ENCODE measurements at places on chromosomes 11 and 22.
A peak's percentile ranks its signal among the peaks of the same experiment; 100 is the strongest.

DNA sequence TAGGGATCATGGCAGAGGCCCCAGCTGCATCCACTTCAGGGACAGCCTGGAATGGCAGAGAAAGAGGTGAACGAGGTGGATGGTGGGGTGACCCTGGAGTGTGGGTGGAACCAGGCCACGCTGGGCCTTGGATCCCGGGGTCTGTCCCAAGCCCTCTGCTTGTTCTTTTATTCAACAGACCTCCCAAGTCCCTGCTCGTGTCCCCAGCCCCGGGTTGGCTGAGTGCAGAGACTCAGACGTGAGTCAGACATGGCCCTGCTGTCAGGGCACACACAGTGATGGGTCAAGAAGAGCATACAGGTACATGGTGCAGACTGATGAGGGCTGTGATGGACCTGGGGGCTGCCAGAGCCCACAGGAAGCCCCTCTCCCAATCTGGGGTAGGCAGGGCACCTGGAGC is 6.6 kb downstream of the ARHGAP8 start:
- peak; percentile 57 for DNase-seq

- DNase-seq, result no peak
Measured at GRCh38 chr22:50206599-50206998, 5.8 kb downstream of the SELENOO start.

GRCh38 chr11:35632301-35632700 is 14.0 kb downstream of the FJX1 start:
- DNase-seq, result no peak

DNA sequence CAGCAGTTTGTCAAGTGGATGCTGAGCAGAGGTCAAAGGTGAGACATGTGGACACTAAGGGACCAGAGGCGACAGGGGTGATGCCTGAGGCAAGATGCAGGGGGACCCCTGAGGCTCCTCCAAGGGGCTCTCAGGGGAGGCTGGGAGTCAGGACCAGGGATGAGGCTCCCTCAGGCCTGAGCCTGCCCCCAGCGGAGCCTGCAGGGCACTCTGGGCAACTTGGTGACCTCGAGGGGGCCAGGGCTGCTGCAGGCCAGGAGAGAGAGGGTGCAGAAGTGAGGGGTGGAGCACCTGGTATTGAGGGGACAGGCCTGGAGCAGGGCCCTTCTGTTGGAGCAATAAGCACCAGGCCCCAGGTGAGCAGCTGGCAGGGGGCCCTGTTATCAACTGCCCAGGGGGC is 6.1 kb downstream of the EHBP1L1 start:
- no peak for DNase-seq

- DNase-seq, result no peak
Measured at GRCh38 chr11:97158243-97158642, 768.4 kb downstream of the JRKL start.

DNA sequence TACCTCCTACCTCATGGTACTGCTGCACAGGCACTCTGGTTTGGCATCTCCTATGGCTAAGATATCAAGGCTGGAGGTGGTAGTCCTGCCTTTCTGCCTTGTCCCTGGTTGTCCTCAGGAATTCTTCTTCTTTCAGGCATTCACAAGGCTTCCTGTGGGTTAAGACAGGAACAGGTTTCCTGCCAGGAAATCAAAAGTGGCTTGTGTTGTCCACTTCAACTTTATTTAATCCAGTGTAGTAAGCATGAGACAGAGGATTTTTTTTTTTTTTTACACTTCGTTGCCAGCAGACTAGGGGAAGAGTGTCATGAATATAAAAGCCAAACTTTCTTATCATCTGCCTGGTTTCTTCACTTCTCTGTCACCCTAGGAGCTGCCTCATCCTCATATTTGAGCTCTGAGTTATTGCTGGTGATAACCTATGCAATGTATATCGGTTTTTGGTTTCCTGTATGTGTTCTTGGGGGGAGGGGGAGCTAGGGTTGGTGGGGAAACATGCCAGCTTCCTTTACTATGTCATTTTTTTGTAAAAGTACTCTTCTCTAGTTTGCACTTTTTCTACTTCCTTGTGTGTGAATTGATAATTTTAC is 50.2 kb downstream of the XKR3 start:
- DNase-seq, result no peak

- no peak for DNase-seq
Measured at GRCh38 chr22:27875951-27876350, 43.1 kb downstream of the PITPNB start.

GRCh38 chr22:21095773-21096107 is 50.0 kb downstream of the LRRC74B start:
- no peak for DNase-seq

GRCh38 chr22:35541254-35541748 is 670 bp downstream of the RASD2 start:
- DNase-seq, result no peak

DNA sequence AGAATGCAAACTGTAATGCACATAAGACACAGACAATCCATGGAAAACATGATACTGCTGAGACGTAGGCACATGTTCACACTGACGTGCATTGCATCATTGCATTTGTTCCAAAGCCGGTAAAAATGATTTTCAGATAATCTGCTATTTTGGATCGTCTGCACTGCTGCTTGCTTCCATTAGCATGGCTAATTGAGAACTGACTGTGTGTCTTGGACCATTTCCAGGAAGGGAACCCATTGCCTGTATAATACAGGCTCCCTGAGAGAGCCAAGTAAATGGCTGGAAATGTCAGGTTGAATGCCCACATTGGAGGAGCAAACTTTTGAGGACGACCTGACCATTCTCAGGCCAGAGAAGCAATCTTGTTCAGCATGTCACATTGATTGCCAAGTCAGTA is 304.8 kb downstream of the ST3GAL4 start:
- no peak for DNase-seq

- DNase-seq, result no peak
Measured at GRCh38 chr11:66973956-66974580, 1.0 kb upstream of the C11orf86 start.

DNA sequence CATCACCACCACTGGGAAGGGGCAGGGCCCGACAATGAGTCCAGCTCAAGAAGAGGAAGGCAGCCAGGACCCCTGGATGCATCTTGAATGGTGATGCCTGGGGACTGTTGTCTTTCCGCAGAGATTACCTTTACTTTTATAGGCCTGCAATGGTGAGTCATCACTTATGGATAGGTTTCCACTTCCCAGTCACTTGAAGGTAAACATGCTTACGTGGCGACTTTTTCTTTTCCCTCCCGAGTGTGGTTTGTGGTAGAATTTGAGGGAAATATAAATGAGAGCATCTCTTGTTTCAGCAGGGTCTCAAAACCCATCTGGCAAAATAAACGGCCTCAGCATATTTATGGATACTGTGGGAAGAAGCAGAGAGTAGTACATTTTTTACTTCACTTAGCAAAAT is at the start of gene MMP13:
MMP13 (minus strand) TSS at position 109 of the 400 bp plus-strand sequence; CDS start at position 82, 27 bp downstream.
- DNase-seq, result no peak

DNA sequence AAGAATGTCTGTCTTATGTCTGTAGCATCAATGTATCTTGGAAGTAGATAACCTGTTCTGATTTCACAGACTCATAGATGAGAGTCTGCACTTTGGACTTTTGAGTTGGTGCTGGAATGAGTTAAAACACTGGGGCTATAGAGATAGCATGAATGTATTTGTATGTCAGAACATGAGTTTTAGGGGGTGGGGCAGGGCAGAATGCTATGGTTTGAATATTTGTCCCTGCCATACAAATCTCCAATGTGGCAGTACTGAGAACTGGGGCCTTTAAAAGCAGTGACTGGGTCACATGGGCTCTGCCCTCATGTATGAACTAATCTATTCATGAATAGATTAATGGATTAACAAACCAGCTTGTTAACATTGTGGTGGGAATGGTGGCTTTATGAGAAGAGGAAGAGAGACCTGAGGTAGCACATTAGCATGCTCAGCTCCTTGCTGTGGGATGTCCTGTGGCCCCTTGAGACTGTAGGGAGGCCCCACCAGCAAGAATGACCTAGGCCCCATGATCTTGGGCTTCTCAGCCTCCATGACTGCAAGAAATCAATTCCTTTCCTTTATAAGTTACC is 15.5 kb upstream of the OR52K1 start:
- DNase-seq, result no peak

- DNase-seq, result no peak
Measured at GRCh38 chr11:47943721-47944586, 36.4 kb upstream of the PTPRJ start.

DNA sequence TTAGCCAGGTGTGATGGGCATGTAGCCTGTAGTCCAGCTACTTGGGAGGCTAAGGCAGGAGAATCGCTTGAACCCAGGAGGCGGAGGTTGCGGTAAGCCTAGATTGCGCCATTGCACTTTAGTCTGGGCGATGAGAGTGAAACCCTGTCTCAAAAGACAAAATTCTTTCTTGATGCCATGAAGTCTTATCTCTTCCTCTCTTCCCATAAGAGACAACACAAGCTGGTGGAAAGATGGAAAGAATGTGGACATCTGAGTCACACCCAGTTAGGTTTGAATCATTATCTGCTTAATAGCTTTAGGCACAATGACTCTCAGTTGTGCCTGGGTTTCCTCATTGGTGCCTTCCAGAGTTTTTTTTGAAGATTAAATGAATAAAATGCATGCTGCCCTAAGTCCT is 35.3 kb downstream of the KREMEN1 start:
- DNase-seq, result no peak

GRCh38 chr22:50530580-50530876 is 716 bp upstream of the TYMP start:
- no peak for DNase-seq

DNA sequence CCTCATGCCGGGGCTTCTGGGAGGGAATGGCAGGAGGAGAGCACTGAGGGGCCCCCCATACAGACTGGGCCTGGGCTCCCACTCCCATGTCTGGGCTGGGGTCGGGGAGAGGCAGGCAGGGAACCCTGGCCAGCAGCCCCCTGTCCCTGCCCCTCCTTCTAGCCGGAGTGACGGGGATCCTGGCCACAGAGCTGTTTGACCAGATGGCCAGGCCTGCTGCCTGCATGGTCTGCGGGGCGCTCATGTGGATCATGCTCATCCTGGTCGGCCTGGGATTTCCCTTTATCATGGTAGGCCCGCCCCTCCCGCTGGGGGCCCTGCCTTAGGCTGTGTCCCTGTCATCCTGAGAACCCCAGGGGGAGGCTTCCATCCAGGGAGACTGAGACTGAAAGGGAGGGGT is 10.0 kb upstream of the MIF start:
- no peak for DNase-seq

GRCh38 chr11:74689666-74690065 is 41.6 kb downstream of the CHRDL2 start:
- DNase-seq, result no peak

DNA sequence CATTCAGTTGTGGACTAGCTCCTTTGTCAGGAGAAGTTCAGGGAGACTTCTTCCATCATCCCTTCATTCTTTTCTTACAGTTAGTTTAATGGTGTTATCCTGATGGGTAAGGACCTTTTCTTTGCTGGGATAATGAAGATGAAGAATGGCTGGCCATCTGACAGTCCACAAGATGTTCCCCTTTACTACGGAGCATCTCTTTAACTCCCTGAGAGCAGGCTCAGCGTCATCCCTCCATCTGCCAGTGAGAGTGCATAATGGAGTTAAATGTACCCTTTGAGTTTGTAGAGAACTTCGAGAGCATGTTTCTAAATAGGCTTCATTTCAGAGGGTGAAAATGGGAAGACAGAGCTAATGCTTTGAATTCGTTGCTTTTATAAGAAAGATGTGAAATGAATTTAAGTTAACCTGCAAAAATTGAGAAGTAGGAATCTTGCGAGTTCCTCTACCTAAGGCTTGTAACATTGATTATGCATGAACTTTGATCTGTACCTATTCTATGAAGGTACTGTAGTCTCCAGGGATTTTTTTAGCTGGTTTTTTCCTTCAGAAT is 1.7 kb downstream of the EP300 start:
- DNase-seq, result no peak

DNA sequence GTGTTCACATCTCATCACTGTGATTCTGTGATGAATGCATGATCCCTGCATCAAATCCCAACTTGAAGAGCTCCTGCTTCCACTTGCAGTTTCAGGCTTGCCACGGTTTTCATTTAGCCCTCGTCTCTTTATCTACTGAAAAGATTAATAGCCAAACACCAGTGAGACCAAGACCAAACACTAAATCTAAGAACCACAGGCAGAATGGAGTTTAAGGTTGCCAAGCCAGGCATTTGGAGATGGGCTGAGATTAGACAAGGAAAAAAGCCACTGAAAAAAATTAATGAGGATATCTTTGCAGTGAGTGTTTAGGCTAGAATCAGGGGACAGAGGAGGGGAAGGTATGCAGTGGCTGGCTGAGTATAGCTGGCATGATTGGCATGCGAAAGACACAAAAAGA is 227.2 kb upstream of the BLID start:
- no peak for DNase-seq

DNA sequence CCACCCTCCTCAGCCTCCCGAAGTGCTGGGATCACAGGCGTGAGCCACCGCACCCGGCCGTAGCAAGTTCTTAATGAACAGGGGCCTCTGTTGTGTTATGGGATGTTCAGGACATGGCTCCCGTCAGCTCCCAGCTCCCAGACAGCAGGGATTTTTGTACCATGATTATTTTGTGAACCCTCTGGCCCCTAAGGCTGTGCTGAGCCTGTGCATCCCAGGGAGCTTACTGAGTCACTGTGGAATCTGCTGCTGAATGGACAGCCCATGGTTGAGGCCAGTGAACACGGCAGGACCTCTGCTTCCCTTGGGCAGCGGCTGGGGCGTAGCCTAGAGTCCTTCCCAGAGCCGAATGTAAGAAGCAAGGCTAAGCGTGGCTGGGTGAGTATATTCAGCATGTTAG is 245.2 kb downstream of the NTM start:
- DNase-seq, result no peak

DNA sequence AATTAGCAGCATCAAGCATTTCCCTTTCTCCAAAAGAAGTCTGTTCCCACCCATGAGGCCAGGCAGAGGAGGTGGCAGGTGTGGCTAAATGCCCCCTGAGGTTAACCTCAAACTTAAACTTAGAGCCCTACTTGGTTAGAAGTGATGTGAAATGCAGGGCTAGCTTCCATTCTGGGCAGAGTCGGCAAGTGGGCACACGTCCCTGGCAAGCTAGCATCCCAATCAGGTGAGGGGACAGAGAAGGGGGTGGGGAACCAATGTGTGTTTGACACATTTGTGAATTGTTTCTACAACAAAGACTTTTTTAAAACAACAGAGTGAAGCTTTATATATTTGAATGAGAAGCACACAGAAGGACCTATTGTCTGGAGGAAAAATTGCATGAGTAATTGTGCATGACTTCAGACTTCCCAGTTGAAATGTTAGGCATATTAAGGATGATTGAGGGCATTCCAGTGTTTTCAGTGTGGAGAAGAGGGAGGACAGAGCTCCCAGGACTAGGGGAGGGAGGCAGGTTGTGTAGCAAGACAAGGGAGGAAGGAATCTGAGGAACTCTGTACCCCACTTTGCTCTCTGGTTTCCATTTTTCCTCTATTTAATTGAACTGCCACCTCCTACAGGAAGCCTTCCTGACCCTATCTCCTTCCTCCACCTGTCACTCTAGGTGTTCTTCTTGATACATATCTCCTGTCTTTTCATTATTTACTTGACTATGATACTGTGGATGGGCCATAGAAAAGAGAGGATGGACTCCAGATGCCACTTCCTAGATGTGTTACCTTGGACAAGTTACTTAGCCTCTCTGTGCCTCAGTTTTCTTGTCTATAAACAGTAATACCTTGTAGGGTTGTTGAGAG is 83.3 kb upstream of the PICALM start:
- DNase-seq, result peak; percentile 64
